ENCODE measurements at places on chromosomes 16 and 17.

DNA sequence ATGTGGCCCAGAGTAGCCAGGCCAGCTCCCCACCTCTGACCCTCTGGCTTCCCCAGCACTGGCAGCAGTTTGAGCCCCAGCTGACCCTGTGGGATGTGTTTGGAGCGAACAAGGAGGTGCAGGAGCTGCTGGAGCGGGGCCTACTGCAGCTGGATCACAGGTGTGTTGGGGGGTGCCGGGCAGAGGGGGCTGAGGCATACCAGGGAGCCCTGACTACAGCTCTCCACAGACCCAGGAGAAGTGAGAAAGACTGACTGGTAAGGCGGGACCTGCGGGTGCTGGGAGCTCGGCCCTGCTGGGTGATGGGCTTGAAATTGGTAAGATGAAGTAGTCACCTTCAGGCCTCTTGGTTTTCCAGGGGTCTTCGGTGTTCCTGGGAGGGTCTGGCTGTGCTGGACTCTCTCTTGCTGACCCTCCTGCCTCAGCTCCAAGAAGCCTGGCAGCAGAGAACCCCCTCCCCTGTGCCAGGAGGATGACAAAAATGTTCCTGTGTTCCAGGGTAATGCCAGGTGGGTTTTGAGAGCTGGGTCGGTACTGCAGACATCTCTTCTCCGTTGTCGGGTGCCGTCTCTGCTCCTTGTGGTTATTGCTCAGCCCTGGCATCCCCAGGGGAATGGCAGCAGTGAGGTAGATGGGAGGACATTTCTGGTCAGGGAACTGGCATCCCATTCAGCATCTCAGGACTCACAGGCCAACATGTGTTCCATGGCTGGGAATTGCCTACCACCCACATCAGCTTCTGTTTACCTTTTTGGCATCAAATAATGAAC lies 5.9 kb downstream of the RSAD1 start:
- DNase-seq: no peak

DNA sequence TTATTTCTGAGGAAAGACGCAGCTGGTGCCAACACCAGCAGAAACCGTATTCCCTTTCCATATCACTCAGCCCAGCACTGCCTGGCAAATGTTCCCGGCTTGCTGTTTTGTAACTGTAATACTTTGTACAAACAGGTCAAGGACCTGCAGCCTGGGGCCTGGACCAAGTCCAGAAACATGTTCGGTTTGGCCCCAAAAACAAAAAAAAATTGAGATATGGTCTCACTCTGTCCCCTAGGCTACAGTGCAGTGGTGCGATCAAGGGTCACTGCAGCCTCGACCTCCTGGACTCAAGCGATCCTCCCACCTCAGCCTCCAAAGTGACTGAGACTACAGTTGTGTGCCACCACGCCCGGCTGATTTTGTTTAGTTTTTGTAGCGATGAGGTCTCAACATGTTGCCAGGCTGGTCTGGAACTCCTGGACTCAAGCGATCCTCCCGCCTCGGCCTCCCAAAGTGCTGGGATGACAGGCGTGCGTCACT lies 1.2 kb downstream of the HAGH start:
- no peak for DNase-seq

- no peak for DNase-seq
These were observed 74.3 kb downstream of the TIMM22 start for GRCh38 chr17:1071103-1071825.

DNA sequence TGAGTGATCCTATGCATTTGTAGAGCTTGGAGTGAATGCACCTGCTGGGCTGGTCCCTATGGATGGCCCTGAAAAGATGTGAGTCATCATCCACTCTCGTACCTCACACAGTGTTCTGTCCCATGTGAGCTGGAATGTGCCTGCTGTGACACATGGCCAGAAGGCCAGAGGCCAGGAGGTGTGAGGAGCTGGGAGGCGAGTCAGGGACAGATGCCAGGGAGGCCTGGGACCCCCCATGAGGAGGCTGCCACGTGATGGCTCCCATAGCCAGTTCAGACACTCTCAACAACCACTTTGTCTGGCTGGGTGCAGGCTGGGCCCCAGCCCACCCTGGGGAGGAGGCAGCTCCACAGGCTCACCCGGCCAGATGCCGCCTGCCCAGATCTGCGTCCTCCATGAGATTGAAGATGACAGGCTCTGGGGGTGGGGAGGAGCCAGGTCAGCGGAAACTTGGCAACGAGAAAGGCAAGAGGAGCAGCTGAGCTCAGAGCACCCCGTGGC lies 168.8 kb downstream of the C16orf78 start:
- DNase-seq: no peak

DNA sequence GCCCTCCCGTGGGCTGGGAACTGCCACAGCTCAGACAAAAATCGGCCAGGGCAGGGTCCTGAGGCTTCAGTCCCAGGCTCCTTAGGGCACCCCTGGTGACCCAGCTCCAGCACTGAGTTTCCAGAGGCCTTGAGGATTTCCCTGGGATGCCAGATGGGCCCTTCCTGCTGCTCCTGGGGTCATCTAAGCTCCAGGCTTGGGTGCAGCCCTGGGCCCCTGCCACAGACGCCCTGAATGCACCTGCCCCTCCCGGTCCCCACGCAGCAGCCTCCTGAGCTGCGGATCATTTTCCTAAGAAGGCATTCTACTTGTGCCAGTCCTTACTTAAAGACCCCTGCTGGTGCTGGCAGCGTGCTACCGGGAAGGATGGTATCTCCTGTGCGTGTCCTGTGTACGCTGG lies 6.0 kb upstream of the RNPS1 start:
- DNase-seq: no peak

- DNase-seq: no peak
These were observed 15.3 kb downstream of the EPOP start for GRCh38 chr17:38659415-38659814.

DNA sequence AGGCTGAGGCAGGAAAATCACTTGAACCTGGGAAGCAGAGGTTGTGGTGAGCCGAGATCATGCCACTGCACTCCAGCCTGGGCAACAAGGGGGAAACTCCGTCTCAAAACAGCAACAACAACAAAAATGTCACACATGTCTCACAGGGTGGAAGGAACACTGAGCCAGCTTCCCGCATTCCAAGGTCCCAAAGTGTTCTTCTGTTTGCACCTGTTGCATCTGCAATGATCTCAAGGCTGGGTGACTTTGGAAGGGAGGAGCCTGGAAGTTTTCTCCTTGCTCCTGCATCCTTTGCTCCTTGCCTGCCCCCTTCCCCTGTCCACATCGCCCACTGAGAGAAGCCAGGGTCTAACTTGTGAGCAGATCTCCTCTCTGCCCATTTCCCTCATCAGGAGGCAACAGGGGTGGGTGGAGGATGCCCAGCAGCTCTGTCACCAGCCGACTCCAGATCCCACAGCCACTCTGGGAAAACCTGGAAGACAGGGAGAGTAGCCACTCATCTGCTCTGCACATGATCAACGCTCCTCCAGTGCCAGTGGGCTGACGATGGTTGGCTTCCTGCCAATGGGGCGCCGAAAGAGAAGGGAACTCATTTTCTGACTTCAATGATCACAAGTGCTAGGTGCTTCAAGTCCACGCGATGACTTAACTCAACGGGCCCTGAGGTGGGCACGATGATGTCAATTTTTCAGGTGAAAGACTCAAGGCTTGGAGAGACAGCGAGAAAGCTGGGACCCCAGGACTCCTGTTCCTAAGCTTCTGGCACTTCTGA lies 12.6 kb downstream of the CHST6 start:
- DNase-seq: no peak

GRCh38 chr16:85612191-85612800 lies 826 bp upstream of the GSE1 start:
- DNase-seq: no peak

GRCh38 chr17:70295329-70295728 lies 126.0 kb downstream of the KCNJ2 start:
- DNase-seq: no peak

- no peak for DNase-seq
These were observed 68.6 kb downstream of the SEC14L1 start for GRCh38 chr17:77209330-77209748.

- no peak for DNase-seq
These were observed 80.0 kb downstream of the IRX5 start for GRCh38 chr16:55010492-55011160.

GRCh38 chr17:1096215-1096614 lies 83.6 kb downstream of the ABR start:
- no peak for DNase-seq

DNA sequence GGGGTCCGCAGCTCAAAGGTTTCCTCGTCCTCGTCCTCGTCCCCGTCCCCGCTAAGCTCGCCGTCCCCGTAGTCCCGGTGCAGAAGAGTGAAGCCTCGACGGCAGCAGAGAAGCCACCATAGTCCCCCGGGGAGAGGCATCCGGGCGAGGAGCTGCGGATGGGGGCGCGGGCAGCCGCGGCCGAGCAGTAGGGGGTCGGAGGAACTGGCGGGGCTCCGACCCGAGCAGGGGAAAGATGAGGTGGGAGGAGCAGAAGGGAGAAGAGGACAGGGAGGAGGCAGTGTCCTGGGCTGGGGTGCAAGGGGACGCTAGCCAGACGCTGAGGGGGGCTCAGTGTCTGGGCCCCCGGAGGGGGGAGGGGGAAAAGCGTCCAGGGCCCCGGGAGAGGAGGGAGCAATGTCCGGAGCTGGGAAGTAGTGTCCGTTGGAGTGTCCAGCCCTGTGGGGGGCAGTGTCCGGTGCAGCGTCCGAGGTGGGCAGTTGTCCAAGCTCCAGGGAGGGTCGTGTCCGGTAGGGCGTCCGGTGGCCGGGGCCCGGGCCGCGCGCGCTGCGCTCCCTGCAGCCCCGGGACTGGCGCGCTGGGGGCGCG lies at the start of gene PLEKHH3:
Gene PLEKHH3, minus strand, starts transcription at position 571 of the 588 bp plus-strand sequence. Its CDS starts 431 bp downstream, at position 140.
- DNase-seq: no peak

DNA sequence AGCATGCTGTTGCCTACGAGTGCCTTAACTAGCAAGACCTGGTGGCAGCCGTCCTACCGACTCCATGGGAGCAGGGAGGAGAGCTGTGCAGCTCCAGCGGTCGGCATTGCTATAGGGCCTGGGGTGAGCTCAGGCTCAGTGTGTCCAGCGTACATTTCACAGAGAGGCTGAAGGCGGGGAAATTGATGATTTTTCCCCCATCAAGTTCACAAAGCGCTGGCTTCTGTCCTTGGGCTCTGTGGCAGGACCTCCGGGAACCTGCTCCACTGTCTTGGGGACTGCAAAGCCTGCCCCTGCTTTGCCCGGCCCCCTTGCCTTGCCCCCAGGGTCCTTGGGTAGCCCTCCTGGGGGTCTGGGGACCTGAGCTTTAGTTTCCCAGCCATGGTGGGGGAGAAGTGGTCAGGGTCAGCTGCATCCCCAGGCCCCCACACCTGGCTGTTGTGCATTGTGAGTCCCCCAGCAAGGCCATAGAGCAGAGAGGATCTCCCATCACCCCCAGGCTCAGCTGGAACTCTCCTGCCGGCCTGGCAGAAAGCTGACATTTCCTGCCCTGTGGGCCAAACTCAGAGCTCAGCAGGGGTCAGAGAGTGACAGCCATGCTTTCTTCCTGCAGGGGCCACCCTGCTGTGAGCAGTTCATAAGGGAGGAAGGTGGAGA lies 3.9 kb upstream of the KCNJ18 start:
- no peak for DNase-seq

- no peak for DNase-seq
These were observed 232.3 kb downstream of the XYLT1 start for GRCh38 chr16:17238285-17239028.

- DNase-seq: no peak
These were observed 52.0 kb upstream of the ACSM2B start for GRCh38 chr16:20628213-20628612.

- no peak for DNase-seq
These were observed 39.0 kb downstream of the TK2 start for GRCh38 chr16:66510711-66511601.

Data from memory B cell (primary cell).